ENCODE measurements at places on chromosomes 6 and 20. TPM values are rescaled to one million over a fixed set of nuclear protein-coding genes. Genes with fewer than 3 reads are reported as not detected.

Gene TRIM10
- total RNA-seq: not detected

Gene TRDN
- total RNA-seq: not detected

Gene ARFGEF3
- under 0.01 TPM for total RNA-seq

Gene RIMS1
- total RNA-seq: not detected

Gene CRISP3
- total RNA-seq: not detected
